Lung microvascular endothelial cell (primary cell): ENCODE measurements at places on chromosomes 1 and 21. TPM values are rescaled to one million over a fixed set of nuclear protein-coding genes. Genes with fewer than 3 reads are reported as not detected.
A peak's percentile ranks its signal among the peaks of the same experiment; 100 is the strongest.

Gene PRELP
- not detected in 2 replicates for total RNA-seq

Gene POTED
- total RNA-seq = not detected in 2 replicates

DNA sequence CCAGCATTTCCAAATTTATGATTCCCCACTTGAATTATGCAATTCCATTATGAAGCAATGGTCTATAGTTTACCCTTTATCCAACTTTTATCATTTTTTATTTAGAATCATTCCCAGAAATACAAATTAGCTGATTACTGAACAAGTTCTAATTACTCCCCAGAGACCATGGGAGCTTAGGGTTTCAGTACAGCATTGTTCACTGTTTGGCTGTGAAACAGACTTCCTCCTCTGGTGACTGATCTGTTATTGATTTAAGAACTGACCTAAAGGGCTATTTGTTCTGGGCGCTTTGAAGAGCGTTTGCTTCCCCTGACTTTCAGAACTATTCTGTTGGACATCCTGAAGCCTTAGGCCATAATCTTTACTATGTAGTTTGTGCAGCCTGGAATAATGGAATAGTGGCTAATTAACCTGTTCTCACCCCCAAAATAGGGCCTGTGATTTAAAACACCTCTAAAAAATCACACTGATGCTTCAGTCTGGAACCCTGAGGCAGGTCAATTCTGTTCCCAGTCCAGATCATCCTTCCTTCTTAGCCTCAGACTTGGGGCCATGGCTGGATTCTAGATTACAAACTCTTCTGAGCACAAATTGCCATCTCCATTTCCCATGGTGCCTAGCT, 58.7 kb downstream of the ALG14 start:
- DNase-seq = peak; percentile 92

Gene CLCA2
- not detected in 2 replicates for total RNA-seq

GRCh38 chr1:201881617-201882016, 7.1 kb upstream of the SHISA4 start:
- DNase-seq = no peak

- DNase-seq = no peak
Observed at GRCh38 chr1:111369645-111370044, 57.9 kb downstream of the OVGP1 start.

Gene SIKE1
- total RNA-seq = 32.9 and 40.7 TPM in 2 replicates

Gene GBP3
- 12.3 and 14.8 TPM in 2 replicates for total RNA-seq

Gene TGFB2
- total RNA-seq = 13.5 and 122 TPM in 2 replicates

Gene NCMAP
- total RNA-seq = not detected in 2 replicates

- peak; percentile 79 for DNase-seq
Observed at GRCh38 chr1:89692601-89693521, 59.9 kb downstream of the LRRC8C start.

- no peak for DNase-seq
Observed at GRCh38 chr1:18996548-18997177, 40.2 kb upstream of the IFFO2 start.

Gene MAP3K7CL
- total RNA-seq = 2.2 and 3.0 TPM in 2 replicates

DNA sequence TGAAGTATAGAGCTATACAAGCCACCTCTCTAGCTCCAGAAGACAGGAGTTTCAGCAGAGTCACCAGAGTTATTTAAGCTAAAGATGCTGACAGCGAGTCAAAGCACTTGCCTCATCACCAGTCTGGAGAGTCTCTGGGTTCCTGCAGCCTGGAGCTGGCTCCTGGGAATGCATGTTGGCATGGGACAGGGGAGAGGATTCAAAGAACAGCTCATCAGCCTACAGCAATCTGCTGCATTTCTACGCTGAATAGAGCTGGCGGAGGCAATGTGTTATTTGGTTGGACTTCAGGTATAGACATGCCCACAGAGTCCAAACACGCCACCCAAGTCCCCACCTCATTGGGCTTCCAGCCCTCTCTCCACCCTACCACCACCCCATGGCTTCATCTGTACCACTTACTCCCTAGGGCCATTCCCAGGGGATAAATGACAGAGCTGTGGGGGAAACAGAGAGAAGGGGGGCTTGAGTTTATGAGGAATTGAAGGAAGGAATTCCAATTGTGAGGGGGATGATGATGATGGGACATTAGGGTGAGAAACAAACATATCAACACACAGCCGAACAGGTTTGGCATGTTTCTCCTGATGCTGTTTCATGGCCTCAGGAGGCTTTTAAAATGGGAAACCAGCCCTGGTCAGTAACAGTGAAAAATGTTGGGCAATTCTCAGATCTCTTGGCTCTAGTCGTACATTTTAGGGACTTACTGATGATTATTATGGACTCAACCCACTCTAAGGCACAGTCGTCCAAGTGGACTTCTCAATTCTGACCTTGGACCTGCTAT, 58.4 kb downstream of the PLEKHA6 start:
- DNase-seq = no peak

DNA sequence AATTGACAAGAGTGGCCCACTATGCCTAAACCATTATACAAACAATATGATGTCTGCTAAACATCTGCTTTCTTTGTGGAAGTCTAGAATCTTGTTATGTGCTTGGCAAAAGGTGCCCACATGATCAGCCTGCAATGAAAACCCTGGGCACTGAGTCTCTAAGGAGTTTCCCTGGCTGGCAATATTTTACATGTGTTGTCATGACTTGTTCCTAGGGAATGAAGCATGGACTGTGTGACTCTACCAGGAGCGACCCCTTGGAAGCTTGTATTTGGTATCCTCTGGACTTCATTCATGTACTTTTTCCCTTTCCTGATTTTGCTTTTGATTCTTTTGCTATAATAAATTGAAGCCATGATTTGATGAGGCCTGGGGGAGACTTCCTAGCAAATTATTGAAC, 324.9 kb downstream of the HHIPL2 start:
- DNase-seq = no peak

Gene CACNA1S
- total RNA-seq = not detected in 2 replicates

- no peak for DNase-seq
Observed at GRCh38 chr1:36667836-36668235, 185.1 kb upstream of the CSF3R start.

- DNase-seq = no peak
Observed at GRCh38 chr1:244011786-244012185, 39.3 kb upstream of the ZBTB18 start.

GRCh38 chr1:116825207-116825719, 71.0 kb downstream of the CD2 start:
- DNase-seq = no peak

Gene CHIT1
- not detected in 2 replicates for total RNA-seq

Gene IGSF9
- total RNA-seq = under 0.01 TPM in 1 of 2 replicates, not detected in the other

DNA sequence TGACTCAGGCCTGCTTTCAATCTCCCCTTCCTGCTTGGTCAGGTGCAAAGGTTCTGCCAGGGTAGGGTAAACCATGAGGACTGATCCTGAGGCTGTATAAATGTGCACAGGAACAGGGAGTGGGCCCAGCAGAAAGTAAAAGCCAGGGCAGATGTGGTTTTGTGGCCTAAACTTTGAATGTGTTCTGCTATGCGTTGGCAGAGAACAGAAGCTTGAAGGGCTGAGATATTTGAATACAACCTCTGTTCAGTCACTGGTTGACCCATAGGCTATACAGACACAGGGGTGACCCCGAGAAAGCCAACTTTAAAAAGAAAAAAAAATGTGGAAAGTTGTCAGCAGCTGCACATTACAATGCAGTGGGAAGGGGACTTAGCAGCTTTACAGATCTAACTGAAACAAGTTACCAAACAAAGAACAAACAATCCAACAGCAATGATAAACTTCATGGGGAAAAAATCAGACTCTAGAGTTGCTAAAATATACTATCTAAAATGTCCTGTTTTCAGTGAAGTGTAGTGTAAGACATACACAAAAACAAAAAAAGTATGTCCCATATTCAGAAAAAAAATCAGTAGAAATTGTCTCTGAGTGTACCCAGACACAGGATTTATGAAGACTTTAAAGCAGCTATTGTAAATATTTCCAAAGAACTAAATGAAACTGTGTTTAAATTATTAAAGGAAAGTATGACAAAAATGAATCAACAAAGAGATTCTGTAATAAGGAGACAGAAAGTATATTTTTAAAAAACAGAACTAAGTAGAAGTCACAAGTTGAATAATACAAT, 216.1 kb downstream of the RPS6KC1 start:
- no peak for DNase-seq

- DNase-seq = no peak
Observed at GRCh38 chr1:154759793-154760192, 110.3 kb downstream of the KCNN3 start.

GRCh38 chr1:189960769-189961168, 516.9 kb downstream of the BRINP3 start:
- no peak for DNase-seq

Gene HOOK1
- total RNA-seq = not detected in 2 replicates

- peak; percentile 99 for DNase-seq
Observed at GRCh38 chr1:9397997-9398526, 105.4 kb downstream of the SPSB1 start.

DNA sequence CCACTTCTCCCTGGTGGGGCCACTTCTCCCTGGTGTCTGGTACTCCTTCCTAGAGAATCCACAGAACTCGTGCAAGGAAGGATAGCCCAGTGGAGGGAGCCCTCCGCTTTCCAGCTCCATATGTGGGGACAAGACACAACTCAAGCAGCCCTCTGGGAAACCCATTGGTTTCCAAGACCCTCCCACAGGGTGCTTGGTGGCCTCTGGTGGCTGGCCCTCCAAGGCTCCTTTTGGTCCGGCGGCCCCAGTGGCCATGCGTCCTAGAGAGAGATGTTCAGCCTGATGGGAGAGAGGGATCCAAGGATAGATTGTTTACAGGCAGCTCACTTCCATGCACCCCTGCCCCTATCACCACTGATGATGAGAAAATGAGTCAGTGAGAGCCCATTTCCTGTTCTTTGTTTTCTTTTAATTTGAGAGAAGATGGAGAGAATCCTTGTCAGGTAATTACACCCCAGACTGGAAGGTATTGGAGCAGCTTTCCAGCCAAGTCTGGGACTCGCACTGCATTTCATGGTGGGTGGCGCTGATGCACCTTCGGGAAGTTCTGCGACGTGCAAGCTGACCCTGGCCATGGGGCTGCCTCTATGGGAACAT, 486.2 kb upstream of the VAMP3 start:
- no peak for DNase-seq

GRCh38 chr1:67601955-67602354, 83.0 kb upstream of the GADD45A start:
- DNase-seq = no peak

- peak; percentile 9 for DNase-seq
Observed at GRCh38 chr1:171966426-171967220, 125.3 kb downstream of the DNM3 start.

DNA sequence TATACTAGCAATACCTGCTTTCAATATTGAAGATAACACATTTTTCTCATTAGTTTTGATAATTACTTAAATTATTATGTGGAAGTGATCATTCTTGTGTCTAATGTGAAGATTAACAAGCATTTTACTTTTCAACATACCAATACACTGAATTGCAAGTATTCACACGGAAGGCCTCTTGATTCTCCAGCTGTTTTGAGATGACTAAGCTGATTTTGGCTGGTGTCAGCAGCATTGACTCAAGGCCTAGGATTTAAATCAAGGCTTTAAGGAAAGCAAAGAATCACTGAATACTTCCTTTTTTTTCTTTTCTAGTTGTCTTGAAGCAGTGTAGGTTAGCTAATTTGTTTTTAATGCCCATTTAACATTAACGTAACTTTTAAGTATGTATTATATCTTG, 373.7 kb downstream of the SRGAP2C start:
- peak; percentile 65 for DNase-seq

Gene NT5C1A
- total RNA-seq = not detected in 2 replicates

DNA sequence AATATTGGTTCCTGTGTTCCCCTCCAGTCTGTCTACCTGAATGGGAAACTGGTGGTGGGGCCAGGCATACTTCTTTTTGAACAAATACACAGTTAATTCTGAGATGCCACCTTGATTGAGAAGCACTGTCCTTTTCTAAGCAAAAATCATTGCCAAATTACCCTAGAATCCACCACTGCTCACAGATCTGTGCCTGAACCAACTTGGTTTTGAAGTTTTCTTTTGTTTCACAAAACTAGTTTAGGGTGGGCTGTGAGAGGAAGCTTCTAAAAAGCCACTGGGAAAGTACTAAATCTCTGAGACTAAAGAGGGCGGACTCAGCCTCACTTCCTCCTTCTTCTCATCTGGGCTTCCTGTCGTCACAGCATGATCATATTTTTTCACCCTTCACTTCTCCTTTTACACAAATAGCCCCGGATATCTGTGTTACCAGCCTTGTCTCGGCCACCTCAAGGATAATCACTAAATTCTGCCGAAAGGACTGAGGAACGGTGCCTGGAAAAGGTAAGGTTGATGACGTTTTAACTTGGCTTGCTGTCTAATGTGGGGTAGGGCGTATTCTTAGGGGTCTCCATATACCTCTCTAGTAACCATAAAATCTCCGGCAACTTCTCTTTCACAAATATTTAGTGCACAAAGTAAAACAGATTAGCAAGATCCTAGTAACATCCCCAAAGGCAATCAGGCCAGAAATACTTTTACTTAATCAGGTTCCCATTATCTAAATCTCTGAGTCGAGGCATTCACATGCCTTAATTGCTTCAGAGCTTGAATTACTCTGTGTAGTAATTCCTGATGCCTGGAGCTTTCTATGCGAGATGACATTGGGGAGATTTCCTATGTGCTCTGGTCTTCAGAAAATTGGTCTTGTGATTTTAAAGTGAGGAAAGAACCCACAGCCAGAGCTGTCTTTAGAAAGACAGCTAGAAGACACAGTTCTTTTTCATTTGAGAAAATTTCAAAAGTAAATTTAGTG, at the start of gene CD53:
Gene CD53 (plus strand): TSS at position 404 of the 976 bp plus-strand sequence. CDS start 18,261 bp downstream, outside the sequence.
- DNase-seq = no peak

Gene TMEM200B
- total RNA-seq = 0.20 and 0.22 TPM in 2 replicates

Gene PIP5K1A
- 30.1 and 39.1 TPM in 2 replicates for total RNA-seq

Gene HAPLN2
- total RNA-seq = not detected in 2 replicates

Gene XCL2
- not detected in 2 replicates for total RNA-seq

Gene MFAP2
- total RNA-seq = 15.9 and 25.6 TPM in 2 replicates

DNA sequence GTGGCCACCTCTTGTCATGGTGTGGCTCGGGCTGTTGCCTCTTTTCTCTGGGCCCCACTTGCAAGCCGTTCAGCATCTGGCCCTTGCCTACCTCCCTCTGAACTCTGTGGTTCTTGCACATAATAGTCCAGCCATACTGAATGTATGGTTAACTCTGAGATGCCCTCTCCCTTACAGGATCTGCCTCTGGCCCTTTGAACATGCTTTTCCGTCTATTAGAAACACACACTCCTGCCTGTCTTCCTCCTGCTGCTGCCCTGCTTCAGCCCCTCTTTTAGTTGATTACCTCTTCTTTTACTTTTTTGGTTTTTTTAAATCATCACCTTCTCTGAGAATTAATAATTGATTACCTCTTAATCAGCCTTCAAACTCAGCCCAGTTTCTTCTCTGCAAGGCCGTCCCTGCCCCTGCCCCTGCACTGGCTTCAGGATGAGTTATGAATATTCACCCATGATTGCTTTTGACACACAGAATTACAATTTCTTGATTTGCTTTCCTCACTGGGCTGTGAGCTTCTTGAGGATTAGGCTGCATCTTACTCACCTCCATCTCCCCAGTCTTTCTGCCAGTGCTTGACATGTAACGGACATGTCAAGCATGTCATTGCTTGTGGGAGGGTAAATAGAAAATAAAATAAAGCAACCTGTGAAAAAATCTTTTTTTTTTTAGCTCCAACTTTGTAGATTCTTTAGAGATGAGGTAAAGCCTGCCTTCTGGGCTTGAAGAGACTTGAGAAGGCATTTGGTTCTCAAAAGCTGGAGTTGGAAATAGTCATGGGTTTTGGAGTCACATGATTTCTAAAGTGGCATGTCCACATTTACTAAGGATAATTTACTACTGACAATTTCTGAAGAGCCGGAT, 158.3 kb downstream of the PLXNA2 start:
- DNase-seq = no peak

Gene SH2D1B
- total RNA-seq = 0.22 TPM in 1 of 2 replicates, not detected in the other

- DNase-seq = peak; percentile 85
Observed at GRCh38 chr1:33181921-33182341, at the start of gene TRIM62. TSS of gene TRIM62 (minus strand) at chr1:33182043. CDS start at chr1:33181432, 611 bp downstream.

GRCh38 chr1:3672231-3672970, 20.1 kb downstream of the TP73 start:
- DNase-seq = no peak

GRCh38 chr21:29104239-29104708, 26.2 kb upstream of the MAP3K7CL start:
- no peak for DNase-seq
